8988T (cell line): ENCODE measurements at places on chromosomes 6 and 20.

- no peak for DNase-seq
These were observed 66.2 kb downstream of the SLC22A23 start for GRCh38 chr6:3390698-3391097.

DNA sequence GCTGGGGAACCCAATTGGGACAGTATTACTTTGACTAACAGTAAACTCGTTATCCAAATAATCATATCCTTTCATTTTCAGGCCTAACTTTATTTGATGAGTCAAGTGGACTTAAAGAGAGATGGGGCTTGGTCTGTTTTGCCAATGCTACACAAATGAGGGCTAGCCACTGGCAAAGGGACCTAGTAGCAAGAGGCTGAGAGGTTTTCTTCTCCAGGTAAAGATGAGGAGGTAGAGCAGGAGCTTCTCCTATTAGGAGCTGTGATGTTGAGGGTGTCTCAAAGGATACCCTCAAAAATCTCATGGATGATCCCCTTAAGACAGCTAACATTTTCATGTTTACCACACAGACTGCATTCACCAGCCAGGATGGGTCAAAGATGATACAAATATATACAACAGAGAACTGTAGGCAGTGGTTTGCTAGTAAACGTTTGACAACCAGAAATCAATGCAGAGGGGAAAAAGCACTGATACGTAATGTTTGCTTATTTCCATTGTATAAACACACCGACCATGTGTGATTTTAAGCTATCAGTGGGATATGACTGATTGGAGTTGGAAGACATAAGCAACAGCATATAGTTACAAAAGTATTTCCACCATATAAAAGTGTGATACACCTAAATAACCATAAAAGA, 153.3 kb downstream of the IBTK start:
- DNase-seq: no peak

DNA sequence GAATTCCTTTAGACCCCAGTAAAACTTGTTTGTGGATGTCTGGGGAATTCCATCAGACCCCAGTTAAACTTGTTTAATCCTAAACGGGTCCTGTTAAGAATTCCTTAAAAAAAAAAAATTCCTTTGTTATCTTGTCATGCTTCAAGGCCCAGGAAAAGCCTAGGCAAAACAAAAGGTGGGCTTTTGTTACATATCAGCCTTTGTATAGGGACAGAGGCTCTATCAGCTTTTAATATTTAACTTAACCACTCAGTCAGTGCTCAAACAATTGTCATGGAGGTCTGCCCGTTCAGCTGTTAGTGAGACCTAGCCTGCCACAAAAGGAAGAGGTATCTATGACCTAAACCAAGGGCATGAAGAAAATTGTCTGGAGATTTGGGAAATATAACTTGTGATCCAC, 53.1 kb downstream of the SLC22A1 start:
- no peak for DNase-seq

GRCh38 chr6:42396720-42397119, 55.0 kb downstream of the TRERF1 start:
- no peak for DNase-seq

GRCh38 chr20:18388860-18389259, 78.0 kb downstream of the DZANK1 start:
- no peak for DNase-seq

DNA sequence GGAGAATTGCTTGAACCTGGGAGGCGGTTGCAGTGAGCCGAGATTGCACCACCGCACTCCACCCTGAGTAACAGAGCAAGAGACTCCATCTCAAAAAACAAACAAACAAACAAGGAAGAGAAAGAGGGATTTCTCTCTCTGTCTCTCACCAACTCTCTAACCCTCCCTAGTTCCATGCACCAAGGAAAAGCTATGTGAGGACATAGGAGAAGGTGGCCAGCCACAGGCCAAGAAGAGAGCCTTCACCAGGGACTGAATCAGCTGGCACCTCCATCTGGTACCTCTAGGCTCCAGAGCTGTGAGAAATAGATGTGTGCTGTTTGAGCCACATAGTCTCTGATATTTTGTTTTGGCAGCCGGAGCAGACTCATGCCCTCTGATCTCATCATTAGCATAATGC, 9.0 kb upstream of the FAM110A start:
- DNase-seq: no peak

DNA sequence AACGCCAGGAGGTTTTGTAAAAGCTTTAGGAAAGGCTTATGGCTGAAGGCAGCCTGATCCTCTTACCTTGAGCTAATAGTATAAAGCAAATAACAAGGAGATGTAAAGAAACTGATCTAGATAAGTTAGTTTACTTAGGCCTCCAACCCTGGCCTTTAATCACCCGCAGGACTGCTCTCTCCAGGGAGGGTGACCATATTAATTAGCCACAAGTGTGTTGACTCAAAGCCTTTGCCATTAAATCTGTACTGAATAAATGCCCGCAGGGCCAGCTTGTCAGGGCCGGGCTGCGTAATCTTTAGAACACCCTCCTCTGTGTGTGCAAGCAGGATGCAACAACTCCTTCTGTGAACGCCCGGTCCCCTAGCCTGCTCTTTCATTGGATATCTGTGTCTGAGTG, 6.1 kb upstream of the PRSS16 start:
- no peak for DNase-seq

GRCh38 chr20:14855171-14855570, 517.8 kb upstream of the FLRT3 start:
- DNase-seq: no peak

DNA sequence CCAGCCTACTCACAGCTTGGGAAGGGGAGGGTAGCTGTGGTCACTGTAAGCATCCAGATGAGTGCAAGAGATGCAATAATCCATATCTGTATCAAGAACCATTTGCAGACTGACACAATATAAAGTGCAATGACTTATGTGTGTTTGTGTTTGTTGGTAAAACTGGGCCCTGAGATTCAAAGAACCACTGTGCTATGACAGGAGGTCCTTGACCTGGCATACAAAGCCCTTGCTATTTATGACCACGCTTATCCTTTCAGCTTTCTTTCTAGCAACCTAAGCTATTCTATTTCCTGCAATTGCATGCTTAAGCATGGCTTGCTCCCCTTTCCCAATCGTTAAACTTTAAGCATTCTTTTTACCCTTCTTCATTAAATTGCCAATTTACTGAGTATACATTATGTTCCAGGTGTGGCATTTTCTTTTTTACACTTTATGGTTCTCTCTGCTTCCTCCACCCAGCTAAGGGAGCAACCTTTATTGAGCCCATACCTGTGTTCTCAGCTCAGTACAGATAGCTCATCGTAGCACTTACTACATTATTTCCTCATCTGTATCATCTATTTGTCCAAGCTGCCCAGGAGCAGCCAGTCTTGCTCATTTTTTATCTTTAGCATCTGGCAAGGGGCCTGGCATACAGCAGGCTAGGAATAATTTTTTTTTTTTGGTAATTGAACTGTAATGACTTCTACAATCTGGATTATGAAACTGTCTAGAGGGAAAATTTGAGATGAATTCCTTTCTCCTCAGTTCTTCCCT, 3.5 kb downstream of the MCUR1 start:
- DNase-seq: no peak

DNA sequence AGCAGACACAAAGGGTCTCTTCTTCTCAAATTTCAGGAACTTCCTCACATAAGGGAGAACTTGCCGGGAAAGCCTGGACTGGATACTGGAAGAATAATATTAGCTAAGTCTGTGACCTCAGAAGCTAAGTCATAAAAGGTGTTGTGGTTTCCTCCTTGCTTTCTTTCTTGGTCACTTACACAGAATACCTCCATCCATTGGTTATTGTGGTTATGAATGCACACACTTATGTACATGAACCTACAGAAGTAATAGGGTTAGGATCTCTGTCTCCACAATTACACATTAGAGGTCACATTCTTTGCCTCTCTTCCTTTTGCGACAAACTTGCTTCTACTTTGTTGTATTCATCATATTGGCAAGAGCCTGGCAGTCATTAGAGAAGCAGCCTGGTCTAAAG, 40.4 kb downstream of the ZNF391 start:
- no peak for DNase-seq

DNA sequence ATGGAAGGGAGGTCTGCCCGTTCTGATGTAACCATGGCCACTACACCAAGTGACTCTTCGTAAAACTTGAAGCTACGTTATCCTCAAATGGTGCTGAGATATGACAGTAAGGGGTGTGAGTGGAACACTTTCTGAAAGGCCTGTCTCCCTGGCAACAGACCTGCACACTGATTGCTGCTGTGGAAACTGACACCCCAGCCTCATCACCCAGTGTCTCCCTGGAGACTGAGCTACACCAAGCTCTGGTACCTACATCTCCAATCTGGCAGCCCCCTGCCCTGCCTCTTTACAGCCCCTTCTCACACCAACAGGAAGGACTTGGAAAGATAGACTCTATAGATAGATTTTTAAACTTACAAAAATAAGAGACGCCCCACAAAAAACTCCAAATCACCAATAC, 13.2 kb downstream of the PI16 start:
- DNase-seq: no peak
